Activated naive CD4-positive, alpha-beta T cell treated with anti-CD3 and anti-CD28 coated beads for 36 hours (primary cell): ENCODE measurements at places on chromosomes 1 and 21. TPM values are rescaled to one million over a fixed set of nuclear protein-coding genes. Genes with fewer than 3 reads are reported as not detected.

DNA sequence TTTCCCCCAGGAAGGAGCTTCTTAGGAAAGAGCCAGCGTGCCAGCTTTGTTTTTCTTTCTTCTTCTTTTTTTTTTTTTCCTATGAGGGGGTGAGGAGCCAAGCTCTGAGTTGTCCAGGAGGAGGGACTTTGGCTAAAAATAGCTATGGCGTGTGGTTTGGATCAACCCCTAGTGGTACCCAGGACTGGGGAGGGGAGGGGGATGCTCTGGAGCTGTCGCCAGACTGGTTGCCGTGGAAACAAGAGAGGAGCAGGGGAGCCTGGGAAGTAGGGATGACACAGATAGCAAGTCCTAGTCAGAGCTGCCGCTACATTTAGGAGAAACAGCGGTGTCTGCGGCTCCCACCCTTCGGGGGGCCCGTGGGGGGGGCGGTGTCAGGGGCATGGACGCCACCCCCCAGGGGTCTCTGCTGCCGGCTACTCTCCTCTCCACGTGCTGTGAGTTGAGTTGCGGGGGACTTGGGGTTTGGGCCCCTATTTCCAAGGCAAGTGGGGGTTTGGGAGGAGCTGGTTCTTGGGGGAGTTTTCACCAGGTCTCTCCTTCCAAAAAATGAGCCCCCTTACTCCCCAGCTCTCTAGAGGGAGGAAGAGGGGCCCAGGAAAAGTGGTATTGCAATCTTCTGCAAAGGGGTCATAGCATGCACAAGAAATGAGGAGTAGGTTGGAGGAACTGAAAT is at the start of gene KCNJ9:
KCNJ9 (plus strand) TSS at position 278 of the 676 bp plus-strand sequence. CDS start 2,493 bp downstream, outside the sequence.
- no peak within 1 kb of the TSS for H3K27ac ChIP-seq
- H3K4me3 ChIP-seq = no peak within 1 kb of the TSS
- DNase-seq = no peak
- peaks cover 40% of the 10 kb centered on the region for H3K27me3 ChIP-seq
- H3K4me1 ChIP-seq = peaks cover 5% of the 10 kb centered on the region

Gene REN
- not detected for total RNA-seq

Gene MAP10
- total RNA-seq = 0.54 TPM

DNA sequence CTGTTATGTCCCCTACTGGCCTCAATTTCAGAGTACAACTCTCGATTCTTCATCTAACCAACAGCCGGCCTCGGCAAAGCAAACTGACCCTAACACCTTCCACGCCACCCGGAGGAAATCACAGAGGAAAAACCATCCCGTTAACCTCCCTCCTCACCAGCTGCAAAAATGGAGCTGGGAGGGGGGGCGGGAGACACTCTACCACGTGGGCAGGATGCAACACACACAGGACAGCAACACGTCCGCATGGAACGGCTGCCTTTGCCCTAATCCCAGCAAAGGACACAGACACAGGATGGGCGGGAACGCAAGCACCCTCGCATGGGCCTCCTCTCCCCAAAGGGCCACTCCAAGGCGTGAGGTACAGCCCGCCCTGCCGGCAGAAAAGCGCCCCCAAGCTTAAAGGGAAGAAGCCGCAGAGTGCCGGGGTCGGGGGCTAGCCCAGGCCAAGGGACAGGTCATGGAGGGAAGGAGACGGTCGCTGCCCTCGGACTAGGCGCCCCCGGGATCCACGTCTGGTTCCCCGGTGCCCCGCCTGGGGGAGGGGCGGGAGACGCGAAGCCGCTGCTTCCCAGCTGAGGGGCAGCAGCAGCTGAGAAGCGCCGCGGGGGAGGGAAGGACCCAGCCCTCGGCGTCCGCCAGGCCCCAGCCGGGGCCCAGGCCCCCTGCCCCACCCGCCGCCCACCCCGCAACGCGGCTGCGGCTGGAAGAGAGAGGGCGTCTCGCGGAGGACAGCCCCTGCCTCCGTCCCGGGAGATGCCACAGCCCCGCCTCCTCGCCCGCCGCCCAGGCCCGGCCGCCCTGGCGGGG is 590 bp downstream of the FOXJ3 start:
- H3K36me3 ChIP-seq = peaks cover 2% of the 10 kb centered on the region
- peak; percentile 50 for DNase-seq

GRCh38 chr21:29005696-29006095 is 13.0 kb upstream of the LTN1 start:
- no peak overlapping the region for H3K4me3 ChIP-seq
- no peak for DNase-seq
- H3K27me3 ChIP-seq = no peaks in the 10 kb centered on the region
- peaks cover 6% of the 10 kb centered on the region for H3K4me1 ChIP-seq

Gene STMN1
- total RNA-seq = 708 TPM

- peaks cover 4% of the 10 kb centered on the region for H3K27me3 ChIP-seq
- DNase-seq = peak; percentile 59
- no peak overlapping the region for H3K27ac ChIP-seq
- H3K36me3 ChIP-seq = no peaks in the 10 kb centered on the region
Observed at GRCh38 chr1:20440785-20441200, 45.2 kb downstream of the CAMK2N1 start.

- DNase-seq = no peak
- no peak overlapping the region for H3K4me3 ChIP-seq
- no peaks in the 10 kb centered on the region for H3K4me1 ChIP-seq
- H3K27ac ChIP-seq = no peak overlapping the region
- no peaks in the 10 kb centered on the region for H3K36me3 ChIP-seq
- peaks cover 4% of the 10 kb centered on the region for H3K27me3 ChIP-seq
Observed at GRCh38 chr1:15282038-15282437, 35.0 kb downstream of the FHAD1 start.

- no peak overlapping the region for H3K27ac ChIP-seq
- no peaks in the 10 kb centered on the region for H3K27me3 ChIP-seq
- DNase-seq = no peak
- no peaks in the 10 kb centered on the region for H3K4me1 ChIP-seq
Observed at GRCh38 chr1:60329651-60330050, 256.1 kb upstream of the C1orf87 start.

DNA sequence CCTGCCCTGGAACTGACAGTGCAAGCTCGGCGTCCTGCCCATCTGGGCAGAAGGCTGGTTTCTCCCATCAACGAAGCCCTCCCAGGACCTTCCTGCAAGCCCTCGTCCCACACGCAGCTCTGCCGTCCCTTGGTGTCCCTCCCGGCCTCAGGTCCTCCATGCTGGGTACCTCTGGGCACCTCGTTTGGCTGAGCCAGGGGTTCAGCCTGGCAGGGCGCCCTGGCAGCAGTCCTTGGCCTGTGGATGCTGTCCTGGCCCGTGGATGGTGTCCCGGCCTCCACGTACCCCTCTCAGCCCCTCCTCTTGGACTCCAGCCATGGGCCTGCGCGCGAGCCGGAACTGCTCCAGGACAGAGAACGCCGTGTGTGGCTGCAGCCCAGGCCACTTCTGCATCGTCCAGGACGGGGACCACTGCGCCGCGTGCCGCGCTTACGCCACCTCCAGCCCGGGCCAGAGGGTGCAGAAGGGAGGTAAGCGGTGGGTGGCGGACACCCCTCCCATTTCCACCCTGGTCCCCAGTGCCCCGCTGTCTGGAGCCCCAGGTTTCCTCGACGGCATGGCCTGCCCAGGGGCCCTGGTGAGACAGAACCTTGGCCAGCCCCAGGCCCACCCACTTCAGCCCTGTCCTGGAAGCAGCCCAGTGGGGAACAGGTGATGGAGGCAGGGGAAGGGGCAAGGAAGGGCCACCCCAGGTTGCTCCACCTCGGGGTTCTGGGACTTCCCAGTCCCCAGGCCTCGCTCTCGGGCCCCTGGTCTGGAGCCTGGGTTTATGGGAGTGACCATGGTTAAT is 3.5 kb downstream of the TNFRSF14 start:
- DNase-seq = no peak
- H3K4me3 ChIP-seq = no peak overlapping the region
- H3K27me3 ChIP-seq = no peaks in the 10 kb centered on the region
- H3K27ac ChIP-seq = no peak overlapping the region
- H3K36me3 ChIP-seq = peaks cover 12% of the 10 kb centered on the region

DNA sequence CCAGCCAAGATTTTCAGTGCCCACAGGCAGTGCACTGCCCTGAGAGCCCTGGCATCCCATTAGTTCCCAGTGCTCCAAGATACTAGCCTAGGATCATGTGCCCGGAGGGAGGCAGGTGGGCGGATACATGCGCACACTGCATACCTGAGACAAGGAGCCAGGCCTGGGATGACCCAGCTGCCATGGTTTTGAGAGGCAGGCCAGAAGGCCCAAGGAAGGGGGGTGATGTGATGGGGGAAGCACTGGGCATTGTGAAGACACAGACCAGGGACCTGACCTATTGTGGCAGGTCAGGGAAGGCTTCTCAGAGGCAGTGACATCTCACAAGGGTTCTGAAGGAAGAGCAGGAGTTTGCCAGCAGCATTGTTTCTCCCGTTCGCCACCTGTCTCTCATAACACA is 3.6 kb downstream of the ZC3H12A start:
- H3K27ac ChIP-seq = peak overlapping the region; percentile 99
- peak overlapping the region; percentile 87 for H3K4me3 ChIP-seq
- H3K27me3 ChIP-seq = no peaks in the 10 kb centered on the region
- DNase-seq = no peak
- peaks cover 42% of the 10 kb centered on the region for H3K4me1 ChIP-seq

Gene IFI44L
- 79.7 TPM for total RNA-seq

DNA sequence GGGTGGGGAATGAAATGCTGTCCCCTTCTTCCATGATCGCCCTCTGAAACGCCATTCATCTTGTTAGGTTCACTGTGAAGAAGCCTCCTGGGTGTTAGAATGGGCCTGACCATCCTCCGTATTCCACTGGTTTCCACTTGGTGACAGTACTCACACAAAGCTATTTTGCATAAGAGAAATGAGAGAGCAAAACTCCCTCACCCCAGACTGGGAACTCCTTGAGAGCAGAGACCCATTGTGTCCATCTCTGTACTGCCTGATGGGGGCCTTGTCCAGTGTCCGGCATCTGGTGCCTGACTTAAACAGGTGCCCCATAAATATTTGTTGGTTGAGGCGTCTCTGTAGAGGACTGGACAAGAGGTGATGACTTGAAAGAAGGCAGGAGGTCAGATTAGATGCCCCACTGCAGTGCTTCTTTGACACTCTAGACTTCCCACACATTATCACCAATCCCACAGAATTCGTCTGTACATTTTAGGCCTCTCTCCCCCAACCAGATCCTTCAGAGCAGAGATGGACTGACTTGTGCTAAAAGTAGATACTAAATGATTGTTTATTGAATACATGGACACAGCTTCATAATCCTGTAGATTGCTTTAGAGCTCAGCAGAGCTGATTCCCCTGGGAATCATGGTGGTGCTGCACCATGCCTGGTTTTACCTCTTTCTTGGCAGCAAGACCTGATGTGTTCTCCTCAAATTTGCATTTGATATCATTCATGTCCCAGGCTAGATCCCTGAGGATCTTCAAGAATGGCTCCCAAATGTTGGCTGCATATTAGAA is 22.4 kb upstream of the KCNA2 start:
- no peak overlapping the region for H3K27ac ChIP-seq
- no peaks in the 10 kb centered on the region for H3K27me3 ChIP-seq
- H3K4me3 ChIP-seq = no peak overlapping the region

DNA sequence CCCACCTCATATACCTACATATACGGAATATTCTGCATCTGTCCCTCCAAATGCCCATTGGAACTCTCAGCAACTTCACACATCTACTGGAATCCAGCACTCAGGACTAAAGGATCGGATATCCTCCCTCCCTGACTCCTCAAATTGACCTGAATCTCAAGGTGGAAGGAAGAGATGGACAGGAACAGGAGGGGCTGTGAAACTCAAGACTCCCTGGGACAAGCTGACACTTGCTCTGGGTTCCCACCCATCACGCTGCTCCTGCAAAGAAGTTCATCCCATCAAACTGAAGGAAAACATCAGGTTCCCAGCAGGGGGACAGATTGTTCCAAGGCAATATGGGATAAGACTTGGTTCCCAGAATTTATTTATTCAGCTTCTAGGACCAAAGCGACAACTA is 30.3 kb upstream of the TIAM1 start:
- H3K27me3 ChIP-seq = no peaks in the 10 kb centered on the region
- H3K27ac ChIP-seq = no peak overlapping the region

GRCh38 chr1:34342334-34342733 is 165.6 kb downstream of the C1orf94 start:
- peaks cover 7% of the 10 kb centered on the region for H3K27me3 ChIP-seq
- no peak overlapping the region for H3K4me3 ChIP-seq
- no peak for DNase-seq
- no peaks in the 10 kb centered on the region for H3K4me1 ChIP-seq
- H3K27ac ChIP-seq = no peak overlapping the region

DNA sequence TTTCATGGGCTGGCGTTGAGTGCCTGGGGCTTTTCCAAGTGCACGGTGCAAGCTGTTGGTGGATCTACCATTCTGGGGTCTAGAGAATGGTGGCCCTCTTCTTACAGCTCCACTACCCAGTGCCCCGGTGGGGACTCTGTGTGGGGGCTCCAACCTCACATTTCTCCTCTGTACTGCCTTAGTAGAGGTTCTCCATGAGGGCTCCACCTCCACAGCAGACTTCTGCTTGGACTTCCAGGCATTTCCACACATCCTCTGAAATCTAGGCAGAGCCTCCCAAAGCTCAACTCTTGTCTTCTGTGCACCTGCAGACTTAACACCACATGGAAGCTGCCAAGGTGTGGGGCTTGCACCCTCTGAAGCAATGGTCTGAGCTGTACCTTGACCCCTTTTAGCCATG is 82.1 kb downstream of the CCDC18 start:
- H3K36me3 ChIP-seq = peaks cover 62% of the 10 kb centered on the region
- H3K27ac ChIP-seq = no peak overlapping the region
- H3K4me1 ChIP-seq = no peaks in the 10 kb centered on the region
- H3K4me3 ChIP-seq = no peak overlapping the region
- no peaks in the 10 kb centered on the region for H3K27me3 ChIP-seq

DNA sequence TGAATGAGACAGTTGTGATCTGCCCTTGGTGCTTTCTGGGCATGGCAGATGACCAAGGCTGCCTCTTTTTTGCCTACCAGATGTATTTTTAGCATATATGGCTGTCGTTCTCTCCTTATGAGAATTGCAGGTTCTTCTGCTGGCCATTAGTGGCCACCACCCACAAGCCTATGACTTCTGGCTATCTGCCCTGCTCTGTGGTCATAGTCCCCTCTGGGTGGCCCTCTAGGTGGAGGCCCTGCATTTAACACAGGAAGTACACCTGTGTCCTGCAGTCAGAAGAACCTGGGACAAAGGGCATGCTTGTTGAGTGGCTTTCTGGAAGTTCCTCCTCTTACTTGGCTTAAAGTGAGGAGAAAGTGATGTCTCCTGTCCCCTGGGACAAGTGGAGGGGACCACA is 6.5 kb downstream of the FCAMR start:
- H3K27ac ChIP-seq = no peak overlapping the region
- no peak overlapping the region for H3K4me3 ChIP-seq
- no peaks in the 10 kb centered on the region for H3K27me3 ChIP-seq

Gene TTC22
- 6.9 TPM for total RNA-seq
